ENCODE measurements at places on chromosomes 12 and 14.

DNA sequence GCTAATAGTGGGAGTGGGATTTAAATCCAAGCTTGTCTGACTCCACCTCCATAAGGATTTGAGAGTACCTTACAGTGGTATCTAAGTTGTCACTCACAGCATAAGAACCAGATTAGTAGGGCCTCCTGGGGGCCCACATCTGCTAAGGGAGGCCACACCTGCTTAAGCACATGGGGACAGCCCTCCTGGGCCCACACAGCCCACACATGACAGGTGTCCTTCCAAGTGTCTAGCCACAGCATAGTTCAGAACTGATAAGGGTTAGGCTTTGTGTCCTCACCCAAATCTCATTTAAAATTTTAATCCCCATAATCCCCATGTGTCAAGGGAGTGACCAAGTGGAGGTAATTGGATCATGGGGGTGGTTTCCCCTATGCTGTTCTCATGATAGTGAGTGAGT, 186.0 kb upstream of the HMGA2 start:
- no peak for DNase-seq

DNA sequence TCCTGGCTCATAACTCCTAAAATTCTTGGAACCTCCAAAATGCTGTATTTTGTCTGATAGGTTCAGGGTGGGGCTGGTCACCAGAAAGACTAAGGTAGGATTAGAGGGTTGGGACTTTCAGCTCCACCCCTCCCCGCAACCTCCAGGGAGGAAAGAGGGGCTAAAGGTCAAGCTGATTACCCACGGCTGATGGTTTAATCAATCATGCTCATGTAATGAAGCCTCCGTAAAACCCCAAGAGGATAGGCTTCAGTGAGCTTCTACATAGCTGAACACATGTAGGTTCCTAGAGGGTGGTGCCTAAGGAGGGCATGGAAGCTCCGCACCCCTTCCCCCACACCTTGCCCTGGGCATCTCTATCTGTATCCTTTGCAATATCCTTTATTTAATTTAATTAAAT, 60.0 kb downstream of the DGLUCY start:
- DNase-seq = no peak

DNA sequence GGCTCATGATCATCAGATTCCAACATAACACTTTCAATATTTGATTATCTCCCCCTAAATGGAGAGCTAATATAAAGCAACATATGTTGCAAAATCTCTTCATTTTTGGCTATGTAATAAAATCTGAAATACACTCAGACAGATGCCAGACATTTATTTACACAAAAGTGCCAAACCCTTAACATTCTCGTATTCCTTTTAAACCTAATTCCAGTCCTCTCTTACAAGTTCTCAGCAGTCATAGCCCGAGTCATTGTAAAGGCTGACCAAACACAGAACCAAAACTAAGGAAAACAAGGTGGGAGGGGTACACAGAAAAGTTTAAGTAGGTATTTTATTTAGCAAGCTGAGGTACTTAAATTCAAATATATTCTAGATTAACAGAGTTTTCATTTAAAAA, 81.4 kb downstream of the LRP6 start:
- no peak for DNase-seq

GRCh38 chr12:108479364-108480070, 35.6 kb upstream of the FICD start:
- no peak for DNase-seq

- no peak for DNase-seq
These were observed 15.2 kb downstream of the FBXO33 start for GRCh38 chr14:39417014-39417413.

GRCh38 chr12:7188562-7189397, 706 bp upstream of the PEX5 start:
- no peak for DNase-seq

- DNase-seq = no peak
These were observed 4.0 kb downstream of the KIF26A start for GRCh38 chr14:104142136-104142945.

GRCh38 chr12:17030338-17030737, 424.4 kb upstream of the LMO3 start:
- no peak for DNase-seq

DNA sequence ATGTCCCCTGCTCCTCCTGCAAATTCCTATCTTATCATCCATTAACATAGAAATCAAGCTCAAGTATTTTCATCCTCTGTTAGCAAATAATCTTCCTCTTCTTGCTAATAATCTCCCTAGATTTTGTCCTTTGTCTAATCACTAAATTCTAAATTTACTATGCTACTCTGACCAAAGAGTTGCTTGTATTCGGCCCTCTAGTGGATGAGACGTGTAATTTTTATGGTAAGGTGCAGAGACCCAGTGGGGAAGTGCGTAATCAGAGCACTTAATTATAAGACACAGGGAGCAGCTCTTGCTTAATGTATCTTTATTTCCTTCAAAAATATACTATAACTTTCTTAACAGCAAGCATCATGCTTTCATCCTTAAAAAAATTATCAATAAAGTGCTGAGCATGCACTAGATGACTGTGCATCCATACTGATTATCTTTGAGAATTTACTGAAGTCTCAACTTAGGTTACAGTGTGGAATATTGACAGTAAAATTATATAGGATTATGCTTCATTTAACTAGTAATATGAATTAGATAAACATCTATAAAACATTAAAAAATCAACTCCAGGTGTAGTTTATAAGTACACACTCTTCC, 212.6 kb downstream of the SLC16A7 start:
- no peak for DNase-seq

DNA sequence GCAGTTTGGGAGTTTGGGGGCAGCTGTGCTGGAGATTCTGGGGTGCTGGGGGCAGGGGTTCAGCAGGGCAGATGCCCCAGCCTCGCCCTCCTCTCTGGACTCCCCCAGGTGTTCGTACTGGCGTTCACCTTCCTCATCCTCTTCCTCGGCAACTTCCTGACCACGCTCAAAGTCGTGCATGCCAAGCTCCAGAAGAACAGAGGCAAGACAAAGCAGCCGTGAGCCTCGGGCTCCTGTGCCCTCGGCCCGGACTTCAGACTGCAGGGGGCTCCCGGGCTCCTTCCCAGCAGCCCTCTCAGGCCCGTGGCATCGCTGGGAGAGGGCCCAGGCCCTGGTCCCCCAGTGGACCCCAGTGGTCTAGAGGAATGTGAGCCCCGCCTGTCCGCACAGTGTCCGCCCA, 18.0 kb downstream of the RHOF start:
- no peak for DNase-seq

- no peak for DNase-seq
These were observed 13.8 kb upstream of the OR9K2 start for GRCh38 chr12:55112378-55112875.
